Activated T-cell treated with anti-CD3 and anti-CD28 coated beads for 4 hours (primary cell): ENCODE measurements at places on chromosomes 6 and 20.

DNA sequence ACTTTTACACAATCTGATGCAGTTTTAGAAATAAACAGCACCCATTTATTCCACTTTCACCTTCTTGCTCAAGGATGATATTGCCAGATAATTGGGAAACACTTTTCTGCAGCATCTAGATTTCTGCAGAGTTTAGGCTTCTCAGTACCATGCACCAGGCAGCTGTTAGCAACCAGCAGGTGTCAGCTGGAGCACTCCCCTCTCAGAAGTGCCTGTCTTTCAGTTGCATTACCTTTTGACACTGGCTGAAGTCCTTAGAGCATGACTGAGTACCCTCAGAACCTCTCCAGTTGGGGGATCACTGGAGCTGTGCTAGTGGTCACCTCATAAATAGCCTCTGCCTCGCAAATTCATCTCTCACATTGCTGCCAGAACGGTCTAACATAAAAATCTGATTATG is 91.2 kb downstream of the DNAH8 start:
- no peak for DNase-seq

GRCh38 chr6:139483079-139483478 is 108.6 kb upstream of the CITED2 start:
- DNase-seq = no peak

DNA sequence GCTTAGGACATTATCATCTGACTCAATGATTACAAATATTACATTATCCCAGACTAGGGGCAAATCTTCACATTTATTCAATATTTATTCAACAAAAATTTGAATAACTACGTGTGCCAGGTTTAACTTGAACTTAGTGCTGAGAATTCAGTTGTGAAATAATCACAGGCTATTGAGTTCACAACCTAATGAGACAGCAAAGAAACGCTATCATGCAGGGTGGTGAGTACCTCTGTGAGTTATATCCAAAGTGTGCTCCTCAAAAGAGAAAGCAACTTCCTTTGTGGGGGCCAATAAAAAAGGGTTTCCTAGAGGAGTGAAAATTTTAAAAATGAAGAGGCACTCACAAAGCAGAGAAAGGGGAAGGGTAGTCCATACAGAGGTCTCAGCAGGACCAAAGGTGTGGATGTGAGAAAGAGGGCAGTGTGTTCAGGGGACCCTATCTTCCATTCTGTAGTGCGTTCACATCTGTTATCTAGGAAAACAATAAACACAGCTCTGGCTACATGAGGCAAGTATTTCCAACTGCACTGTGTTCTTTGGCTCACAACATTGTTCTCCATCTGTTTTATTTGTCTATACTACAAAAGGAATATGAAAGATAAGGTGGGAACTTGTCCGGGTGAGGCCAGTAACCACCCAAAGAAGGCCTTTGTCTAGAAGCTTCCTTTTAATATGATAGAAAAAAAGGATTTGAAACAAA is 155.4 kb upstream of the MARCKS start:
- DNase-seq = no peak

DNA sequence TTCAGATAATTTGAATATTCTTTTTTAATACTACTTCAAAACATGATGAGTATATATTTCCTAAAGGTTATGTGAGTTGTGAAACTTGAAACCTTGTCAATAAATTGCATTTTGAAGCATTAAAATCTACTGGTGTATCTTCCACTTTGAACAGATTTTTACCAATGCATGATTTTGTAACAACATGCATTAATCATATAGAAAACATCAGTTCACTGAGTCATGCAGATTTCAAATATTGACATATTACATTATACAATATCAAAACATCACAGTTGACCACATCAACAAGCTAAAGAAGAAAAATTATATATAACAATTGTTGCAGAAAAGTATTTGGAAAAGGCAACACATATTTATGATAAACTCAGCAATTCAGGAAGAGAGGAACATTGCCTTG is 158.1 kb downstream of the WDR27 start:
- DNase-seq = no peak

- no peak for DNase-seq
These were observed 13.8 kb upstream of the RNF8 start for GRCh38 chr6:37339741-37340638.

DNA sequence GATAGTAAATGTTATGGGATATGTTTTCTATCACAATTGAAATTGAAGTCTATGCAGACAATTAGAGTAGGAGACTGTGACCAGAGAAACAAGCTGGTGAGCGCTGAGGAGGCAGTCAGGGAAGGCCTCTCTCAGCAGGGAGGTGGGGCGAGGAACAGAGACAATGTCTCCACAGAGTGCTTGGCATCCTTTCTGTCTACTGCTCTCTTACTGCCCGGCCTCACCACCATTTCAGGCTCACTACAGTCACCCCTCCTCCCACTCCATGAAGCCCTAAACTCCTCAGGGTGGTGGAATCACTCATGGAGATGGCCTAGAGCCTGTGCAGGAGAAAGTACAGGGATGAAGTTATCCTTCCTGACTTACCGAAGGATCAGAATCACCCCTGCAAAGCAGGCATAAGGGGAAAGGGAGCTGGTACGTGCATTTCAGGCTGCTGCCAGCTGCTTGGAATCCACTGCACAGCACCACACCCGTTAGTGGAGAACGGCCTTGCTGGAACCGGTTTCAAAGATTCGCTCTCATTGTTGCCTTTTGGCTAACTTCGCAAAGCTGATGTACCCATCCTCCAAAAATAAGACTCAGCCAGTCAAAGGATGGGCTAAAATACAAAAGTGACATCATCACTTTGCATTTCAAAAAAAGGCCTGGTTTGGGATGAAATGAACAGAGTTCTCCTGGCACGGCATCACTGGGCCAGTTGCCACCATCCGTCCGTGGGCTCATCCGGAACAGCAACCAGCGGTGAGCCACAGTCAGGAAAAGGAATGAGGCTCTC is 67.3 kb downstream of the SLC22A23 start:
- DNase-seq = no peak

DNA sequence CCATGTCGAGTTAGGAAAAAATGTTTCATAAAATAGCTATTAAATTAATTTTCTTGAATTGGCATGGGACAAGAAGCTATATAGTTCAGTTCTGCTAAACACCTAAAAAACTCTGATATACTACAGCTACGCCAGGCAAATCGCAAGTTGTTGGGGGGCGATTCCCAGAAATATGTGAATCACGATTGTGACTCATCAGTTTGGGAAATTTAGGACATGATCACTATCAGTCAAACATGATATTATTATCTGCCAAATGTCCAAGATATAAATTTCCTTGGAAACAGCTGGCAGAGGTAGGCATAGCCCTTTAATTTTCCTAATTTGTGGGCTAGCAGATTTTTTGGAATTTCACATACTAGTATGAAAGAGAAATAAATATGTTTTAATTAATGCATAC is 123.6 kb downstream of the ATXN1 start:
- DNase-seq = no peak

- DNase-seq = no peak
These were observed 4.5 kb downstream of the PI3 start for GRCh38 chr20:45179166-45179565.

DNA sequence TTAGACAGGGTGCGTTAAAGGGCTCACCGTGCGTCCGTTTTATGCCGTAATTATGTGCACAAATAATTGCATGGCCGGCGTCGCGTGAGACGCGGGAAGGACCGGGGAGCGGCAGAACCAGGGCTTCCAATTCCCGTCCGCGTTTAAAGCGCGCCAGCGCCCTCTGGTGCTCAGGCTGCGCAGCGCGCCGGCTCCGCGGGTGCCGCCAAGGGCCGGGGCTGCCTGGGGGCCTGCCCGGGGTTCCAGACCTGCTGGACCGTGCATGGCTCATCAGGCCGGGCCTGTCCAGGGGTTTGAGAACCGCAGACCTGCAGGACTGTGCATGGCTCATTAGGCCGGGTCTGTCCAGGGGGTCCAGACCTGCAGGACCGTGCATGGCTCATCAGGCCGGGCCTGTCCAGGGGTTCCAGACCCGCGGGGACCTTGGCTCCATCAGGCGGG is 369.0 kb downstream of the THBS2 start:
- DNase-seq = peak; percentile 65

DNA sequence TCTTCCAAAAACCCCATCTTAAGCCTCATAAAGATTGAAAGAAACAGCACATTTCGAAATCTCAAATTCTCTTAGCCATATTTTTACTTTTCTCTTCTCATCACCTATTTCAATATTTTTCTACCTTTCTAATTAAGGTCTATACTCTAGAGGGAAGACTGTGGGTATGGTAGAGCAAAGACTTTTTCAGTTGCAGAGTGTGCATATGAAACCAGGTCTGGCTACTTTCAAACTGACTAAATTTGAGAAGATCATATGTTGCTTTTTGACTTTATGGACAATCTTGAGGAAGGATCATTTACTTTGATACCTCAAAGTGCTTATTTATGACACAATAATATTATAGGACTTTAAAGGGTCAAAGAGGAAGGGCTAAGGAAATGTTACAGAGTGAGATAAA is 20.7 kb downstream of the FILIP1 start:
- no peak for DNase-seq

GRCh38 chr20:14916360-14916920 is 579.0 kb upstream of the FLRT3 start:
- DNase-seq = no peak

- no peak for DNase-seq
These were observed 288.9 kb downstream of the PREX1 start for GRCh38 chr20:48538856-48539255.

DNA sequence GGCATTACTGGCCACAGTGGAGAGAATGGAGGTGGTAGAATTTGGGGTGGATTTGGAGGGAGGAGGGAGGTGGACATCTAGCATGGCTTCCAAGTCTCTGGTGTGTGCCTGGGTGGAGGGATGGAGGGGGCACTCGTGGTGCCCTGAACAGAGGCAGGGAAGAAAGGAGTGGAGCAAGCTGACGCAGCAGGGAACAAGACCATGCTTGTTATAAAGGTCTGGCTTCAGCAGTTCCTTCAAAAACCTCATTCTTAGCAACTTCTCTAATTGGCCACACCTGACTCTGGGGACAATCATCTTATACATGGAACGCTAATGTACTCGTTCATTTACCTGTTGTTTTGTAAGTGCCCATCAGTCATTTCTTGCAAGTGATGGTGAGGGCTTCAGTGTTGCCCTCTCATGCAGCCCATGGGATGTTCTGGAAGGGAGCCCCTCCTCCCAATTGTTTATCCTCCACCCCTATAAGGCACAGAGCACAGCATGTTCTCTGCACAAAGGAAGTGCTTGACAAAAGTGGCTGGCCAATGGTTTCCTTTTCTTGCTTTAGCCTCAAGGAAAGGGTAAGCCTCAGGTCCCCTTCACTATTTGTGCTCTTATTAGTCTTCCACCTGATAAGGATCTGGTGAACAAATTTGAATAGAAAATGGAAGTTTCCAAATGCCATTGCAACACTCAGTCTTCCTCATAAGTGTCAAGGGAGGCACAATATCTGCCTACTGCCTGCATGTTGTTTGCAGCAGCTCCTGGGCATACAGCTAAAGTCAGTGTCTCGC is 39.3 kb downstream of the GFOD1 start:
- no peak for DNase-seq

- no peak for DNase-seq
These were observed 90.1 kb upstream of the FKBP1C start for GRCh38 chr6:63121166-63121565.

DNA sequence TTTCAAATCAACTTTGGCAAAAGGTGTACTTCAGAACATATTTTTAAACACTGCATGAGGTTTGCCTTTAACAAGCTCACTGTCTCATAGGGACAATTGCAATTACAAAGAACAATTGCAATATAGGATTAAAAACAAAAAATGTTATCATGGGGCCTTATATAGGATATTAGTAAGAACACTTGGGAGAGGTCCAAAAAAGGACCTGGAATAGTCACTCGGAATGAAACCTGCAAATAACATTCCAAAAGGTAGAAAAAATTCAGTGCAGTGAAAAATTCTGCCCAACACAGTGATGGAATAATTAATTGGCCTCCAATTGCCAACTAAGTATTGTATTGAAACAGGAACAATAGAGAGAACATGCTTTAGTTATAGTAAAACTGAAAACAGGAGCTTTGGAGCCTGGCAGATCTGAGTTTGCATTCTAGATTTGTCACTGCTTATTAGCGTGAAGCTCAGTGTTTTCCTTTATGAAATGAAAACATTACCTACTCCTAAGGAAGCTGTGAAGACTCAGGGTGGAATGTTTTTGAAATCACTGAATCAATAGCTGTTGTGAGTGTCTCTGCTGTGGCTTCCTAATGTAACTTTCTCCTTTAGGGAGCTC is 172.6 kb upstream of the BMP5 start:
- no peak for DNase-seq

- DNase-seq = no peak
These were observed 466.9 kb downstream of the CD83 start for GRCh38 chr6:14584450-14584849.

DNA sequence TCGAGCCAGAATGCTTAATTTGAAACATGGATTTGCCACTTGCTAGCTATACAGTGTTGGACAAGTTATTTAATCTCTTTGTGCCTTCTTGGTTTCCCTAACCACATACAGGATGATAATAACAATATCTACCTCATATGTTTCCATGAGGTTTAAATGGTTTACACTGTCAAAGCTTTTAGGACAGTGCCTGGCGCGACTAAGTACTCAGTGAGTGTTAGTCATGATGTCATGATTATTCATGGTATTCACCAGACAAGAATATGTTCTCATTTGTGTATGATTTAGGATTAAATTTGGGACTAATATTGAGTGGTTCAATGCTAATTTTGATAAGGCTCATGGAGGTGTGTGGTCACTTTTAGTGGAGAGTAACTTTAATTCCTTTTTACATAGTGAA is 167.4 kb downstream of the EYA4 start:
- no peak for DNase-seq

- no peak for DNase-seq
These were observed 40.1 kb upstream of the RNF144B start for GRCh38 chr6:18347021-18347577.

GRCh38 chr20:23622839-23623343 is 14.9 kb downstream of the CST3 start:
- no peak for DNase-seq

DNA sequence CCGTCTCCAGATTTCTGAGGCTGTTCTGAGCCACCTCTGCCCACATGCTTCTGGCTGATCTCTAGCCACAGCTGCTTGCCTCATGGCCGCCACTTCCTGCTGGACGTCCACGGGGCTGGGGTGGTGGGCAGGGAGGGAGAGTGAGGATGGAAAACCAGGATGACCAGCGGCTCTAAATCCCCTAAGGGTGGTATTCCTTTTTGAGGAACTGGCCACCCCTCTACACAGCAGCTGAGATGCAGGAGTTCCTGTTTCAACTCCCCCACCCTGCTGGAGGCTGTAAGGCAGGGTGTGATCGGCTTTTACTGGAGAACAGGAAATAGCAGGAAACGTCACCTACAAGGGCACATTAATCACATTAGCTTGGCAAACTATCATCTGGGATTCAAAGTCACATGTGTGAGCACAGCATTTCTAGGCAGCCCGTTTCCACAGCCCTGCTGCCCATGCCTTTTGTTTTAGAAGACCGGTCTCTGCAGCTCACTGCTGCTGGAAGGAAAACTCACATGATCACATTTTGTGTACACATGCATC is 181.6 kb upstream of the ECI2 start:
- no peak for DNase-seq

GRCh38 chr20:46229478-46230105 is 78.7 kb downstream of the CDH22 start:
- DNase-seq = no peak
